ENCODE measurements at places on chromosomes 12 and 14.

DNA sequence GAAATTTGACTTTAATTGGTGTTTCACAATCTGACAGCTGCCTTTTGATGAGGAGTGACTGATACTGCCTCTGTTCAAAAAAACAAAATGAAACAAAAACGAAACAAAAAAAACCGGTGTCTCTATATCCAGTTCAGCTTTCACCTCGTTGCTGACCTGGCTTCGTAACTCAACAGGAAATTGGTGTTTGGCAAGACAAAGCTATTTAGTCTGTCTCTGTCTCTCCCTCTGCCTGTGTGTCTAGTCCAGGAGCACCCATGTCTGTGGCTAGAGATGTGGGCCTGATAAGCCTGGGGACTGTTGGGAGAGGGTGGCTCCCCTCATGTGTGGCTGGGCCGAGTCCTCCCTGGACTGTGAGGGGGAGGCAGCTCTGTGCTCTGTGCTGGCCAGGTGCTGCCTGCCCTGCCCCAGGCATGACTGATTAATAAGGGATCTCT, 11.3 kb downstream of the CACNA1C start:
- no peak for DNase-seq

DNA sequence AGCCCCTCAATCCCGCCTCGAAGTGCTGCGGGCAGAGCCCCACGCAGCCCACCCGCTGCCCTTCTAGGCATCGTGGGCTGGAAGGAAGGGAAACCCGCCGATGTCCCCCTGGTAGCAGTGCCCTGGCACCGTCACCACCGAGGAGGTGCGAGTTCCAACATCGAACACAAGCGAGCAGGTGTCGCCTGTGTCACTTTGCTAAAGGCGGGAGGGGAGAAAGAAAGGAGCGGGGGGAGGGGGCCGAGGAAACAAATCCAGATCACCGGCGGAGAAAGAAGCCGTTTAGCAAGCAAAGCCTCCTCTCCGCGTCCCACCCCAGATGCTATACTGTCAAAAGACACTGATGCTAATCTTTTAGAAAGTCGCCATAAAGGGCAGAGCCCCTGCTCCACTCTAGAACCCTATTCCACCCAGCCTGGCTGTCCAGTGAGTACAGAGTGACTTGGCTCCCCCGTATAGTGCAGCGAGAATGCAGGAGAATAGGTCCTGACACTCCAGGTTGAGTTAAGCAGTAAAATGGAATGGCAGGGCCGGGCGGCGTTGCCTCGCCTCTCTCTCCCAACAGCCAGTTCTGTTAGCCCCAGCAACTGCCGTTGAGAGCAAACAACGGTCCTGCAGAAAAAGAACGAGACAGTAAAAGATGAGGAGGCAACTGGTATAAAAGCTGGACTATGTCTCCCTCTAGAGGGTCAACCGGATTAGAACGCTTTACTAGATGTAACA, 67.9 kb upstream of the USP15 start:
- peak; percentile 57 for DNase-seq

- DNase-seq = no peak
Measured at GRCh38 chr14:85597701-85598100, 67.8 kb downstream of the FLRT2 start.

DNA sequence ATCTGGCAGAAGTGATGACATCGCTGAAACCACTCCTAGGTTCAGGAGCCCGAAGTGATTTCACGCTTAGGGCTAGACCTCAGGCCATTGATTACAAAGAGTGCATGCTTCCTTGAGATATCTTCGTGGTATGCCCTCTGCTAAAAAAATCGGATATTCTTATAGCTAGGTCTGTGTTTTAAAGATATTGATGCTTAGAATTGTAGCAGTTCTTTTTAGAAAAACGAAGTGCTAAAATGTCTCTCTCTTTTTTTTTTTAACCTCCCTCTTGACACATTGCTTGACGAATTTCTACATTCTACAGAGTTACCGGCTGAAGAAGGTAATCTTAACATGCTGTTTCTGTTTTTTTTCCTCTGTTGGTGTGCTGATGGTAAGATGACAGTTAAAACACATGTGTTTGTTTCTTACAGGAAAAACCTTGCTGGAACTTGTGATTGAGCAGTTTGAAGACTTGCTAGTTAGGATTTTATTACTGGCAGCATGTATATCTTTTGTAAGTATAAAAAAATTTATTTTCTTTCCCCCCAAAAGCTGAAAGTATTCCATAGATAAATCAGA, 1.3 kb downstream of the ATP2A2 start:
- no peak for DNase-seq

DNA sequence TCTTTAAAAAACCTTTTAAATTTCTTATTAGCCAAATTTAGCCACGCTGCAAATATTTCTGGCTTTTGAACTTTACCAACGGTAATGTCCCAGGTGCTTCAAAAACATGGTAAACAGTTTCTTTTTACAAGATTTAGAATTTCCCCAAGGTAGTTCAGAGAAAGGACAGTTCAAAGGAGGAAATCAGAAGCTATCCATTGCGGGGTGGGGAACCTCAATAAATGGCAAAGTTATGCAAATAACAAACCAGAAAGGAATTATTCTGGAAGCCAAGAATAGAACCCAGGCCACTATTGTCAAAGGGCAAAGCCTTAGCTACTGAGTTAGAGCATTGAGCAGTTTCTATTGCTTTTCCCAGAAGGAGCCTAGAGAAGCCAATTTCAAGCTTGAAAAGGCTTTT, 62.3 kb downstream of the PDE6H start:
- DNase-seq = no peak

GRCh38 chr14:38786921-38787320, 316.1 kb downstream of the SEC23A start:
- DNase-seq = no peak

DNA sequence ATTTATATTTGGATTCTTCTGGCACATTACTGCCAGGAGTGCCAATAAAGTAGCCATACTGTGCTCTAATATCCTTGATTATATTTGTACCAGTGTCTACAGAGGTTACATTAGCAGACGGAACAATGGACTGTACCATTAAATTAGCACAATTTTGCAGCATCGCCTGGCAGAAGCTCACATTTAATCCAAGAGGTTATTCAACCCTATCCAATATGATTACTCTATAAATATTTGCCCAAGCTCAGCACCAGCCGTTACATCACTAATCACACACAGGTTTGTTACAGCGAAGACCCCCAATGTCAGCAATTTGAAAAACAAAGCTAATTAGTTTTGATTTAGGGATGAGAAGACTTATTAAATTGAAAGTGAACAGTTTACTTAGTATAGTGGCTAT, 16.9 kb upstream of the MGST1 start:
- DNase-seq = no peak

- no peak for DNase-seq
Measured at GRCh38 chr14:30582376-30582775, 23.4 kb downstream of the G2E3 start.

DNA sequence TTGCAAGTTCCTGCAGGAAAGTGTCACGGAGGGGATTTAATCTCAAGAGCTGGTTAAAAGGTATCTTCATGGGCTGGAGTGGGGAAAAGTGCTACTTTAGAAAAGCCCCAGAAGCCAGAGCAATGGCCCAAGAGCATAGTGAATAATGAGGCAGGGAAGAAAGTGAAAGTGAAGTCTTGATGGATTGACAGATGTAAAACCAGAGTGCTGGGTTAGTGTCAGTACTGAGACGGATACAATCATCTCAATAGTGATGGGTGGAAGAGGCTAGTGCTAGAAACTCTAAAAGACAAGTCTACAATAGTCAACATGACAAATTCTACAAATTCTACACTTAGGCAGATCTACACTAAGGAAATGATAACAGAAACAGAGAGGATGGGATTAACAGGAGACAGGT, 68.1 kb downstream of the CIT start:
- DNase-seq = no peak

DNA sequence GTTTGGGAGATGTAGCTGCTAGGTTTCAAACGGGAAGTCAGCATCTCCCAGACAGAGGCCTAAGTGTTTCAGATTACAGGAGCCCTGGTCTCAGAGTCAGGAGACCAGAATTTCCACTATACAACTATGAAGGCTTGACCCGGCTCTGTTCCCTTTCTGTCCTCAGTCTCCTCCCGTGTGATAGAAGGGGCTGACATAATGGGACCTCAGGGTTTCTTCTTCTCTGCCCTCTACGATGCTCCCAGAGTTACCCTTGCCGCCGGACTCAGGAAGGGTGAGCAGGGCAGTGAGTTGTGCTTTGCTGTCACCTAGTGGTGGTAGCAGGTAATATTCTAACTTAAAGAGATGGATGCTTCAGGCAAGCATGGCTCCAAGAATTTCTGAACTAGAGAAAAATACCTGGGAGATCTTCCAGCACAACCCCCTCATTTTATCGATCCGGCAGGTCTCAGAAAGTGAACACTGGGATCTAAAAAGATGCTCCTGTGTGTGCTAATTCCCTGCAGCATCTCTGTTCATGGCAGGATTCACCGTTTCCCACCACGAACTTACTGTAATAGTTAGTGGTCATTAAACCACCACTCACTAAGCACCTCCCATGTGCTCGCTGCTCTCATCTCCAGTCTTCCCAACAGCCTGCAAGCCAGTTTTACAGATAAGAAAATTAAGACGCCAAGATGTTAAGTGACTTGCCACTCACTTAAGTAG, 84.4 kb downstream of the VWF start:
- DNase-seq = peak; percentile 69

DNA sequence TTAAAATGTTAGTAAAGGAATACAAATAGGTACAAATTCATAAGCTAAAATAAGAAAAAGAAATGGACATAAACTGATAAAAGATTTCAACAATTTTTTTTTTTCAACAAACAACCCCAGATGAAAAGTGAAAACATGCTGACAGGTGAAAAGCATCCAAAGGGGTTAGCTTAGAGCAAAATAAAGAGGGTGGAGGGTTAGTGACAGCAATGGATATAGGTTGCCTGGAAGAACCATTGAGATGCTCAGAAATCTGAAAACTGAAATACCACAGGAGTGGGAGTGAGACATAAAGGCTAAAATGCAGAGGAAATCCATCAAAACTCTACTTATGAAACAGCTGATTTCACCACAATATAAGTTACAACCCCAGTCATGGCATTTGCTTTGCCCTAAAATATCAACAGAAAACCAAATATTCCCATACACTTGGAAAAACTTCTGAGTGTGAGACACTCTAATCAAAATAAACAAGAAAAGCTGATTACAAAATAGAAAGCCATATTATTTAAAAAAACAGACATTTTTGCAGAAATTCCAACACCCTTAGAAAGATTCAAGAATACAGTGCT, 136.3 kb upstream of the PLEKHG7 start:
- no peak for DNase-seq

DNA sequence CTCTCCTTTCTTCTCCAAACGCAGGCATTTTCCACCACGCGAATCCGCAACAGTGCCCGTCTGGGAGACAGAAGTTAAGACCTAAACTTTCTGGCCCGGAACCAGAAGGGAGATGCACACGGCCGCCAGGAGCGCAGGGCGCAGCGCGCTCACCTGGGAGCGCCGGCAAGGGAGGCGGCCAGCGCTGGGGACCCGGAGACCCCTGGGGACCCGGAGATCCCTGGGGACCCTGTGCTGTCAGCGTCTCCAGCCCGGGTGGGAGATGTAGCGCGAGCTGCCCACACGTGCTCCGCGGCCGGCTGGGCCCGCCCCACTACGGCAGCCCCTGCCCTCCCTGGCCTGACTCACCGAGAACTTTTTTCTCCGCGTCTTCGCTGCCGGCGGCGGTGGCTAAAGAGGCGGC, 620 bp downstream of the YBX3 start:
- DNase-seq = peak; percentile 63

GRCh38 chr14:97443412-97443811, 646.2 kb downstream of the VRK1 start:
- no peak for DNase-seq

- no peak for DNase-seq
Measured at GRCh38 chr12:11882301-11883019, 188.3 kb upstream of the BCL2L14 start.

- DNase-seq = peak; percentile 60
Measured at GRCh38 chr12:124915239-124916236, 1.1 kb upstream of the UBC start.

DNA sequence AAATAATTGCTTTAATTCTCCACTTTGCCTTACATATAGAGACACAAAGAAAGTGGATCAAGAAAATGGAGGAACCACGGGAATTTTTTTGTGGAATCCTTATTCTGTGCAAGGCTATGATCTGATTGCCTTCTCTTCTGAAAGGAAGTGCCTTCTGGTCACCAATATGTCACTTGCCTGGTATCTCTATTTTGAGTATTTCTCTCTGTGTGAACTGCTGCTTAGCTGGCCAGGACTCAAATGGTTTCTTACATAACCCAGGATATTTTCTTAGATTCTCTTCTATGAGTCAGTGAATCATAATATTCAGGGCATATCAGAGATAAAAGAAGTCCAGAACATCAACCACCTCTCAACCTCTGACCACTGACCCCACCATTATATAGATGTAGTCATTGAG, 156.1 kb downstream of the DIO2 start:
- DNase-seq = no peak

DNA sequence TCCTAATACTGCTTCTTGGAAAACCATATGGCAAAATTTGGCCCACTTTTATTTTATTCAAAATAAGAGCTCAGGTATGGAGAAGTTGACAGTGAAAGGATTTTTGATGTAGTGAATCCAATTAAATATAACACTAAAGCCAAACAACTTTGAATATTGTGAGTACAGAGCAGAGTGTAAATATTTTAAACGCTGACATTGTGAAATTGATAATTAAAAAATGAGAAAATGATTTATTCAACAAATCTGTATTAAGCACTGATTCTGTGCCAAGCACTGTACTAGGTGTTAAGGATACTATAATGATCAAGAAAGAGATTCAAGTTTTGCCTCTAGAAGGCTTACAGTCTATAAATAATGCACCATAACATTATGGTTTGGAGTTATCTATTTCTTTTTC, 50.5 kb downstream of the ATL1 start:
- no peak for DNase-seq

GRCh38 chr12:13368971-13369370, 172.4 kb downstream of the EMP1 start:
- no peak for DNase-seq

- DNase-seq = no peak
Measured at GRCh38 chr12:56723352-56723751, 1.7 kb downstream of the NACA start.

DNA sequence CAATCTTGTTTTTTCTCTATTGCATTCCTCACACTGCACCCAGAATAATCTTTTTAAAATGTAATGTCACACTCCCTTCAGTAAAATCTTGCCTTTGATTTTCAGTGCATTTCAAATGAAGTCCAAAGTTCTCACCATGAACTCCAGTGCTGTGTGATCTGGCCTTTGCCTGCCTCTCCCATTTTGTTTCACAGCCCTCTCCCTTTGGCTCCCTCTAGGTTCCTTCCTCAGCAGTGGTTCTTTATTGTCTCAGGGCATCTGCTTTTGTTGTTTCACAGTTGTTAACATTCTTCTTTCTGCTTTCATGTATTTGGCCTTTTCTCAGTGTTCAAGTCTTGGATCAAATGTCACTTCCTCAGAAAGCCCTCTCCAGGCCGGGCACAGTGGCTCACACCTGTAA, 84.5 kb upstream of the AMN1 start:
- DNase-seq = no peak

All from SJSA1 (cell line).